ENCODE measurements at places on chromosomes 5 and 9.

- no peak for DNase-seq
Observed at GRCh38 chr5:104177651-104178050, 615.1 kb upstream of the NUDT12 start.

- DNase-seq = no peak
Observed at GRCh38 chr9:105661011-105661410, 1.2 kb upstream of the TAL2 start.

- no peak for DNase-seq
Observed at GRCh38 chr5:136484808-136485325, 119.5 kb upstream of the TRPC7 start.

- DNase-seq = peak; percentile 51
Observed at GRCh38 chr9:72443855-72444254, 77.6 kb upstream of the TMC1 start.

DNA sequence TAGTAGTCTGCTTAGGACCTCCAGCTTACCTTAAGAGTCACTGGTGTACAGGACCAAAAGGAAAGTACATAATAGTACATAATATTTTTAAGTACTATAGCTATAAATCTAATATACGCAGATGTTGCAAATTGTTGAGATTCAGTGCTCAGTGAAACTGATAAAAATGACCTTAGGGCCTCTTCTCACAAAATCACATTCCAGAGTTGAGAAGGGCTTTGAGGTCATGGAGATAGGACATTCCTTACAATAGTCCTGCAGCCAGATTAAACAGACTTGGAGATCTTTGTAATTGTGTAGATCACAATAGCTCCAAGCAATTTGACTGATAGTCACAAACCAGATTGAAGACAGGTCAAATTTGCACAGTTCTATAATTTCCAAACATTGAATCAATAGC is 37.7 kb upstream of the PCSK1 start:
- no peak for DNase-seq

DNA sequence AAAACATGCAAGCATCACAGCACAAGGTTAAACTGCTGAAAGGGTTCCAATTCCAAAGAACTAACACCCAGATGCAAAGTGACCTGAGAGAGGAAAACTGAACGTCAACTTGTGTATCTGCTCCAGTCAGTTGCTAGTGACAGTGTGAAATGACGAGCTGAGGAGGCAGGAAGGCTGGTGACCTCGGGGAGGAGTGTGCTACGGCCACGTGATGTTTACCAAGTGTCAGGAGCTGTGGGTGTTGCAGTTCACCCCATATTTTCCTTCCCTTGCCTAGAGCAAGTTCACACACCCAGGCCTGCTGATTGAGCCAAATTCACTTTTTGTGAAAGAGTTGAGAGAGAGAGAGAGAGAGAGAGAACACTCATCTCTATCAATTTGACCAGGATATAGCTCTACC is 231.6 kb upstream of the ANKH start:
- DNase-seq = no peak

DNA sequence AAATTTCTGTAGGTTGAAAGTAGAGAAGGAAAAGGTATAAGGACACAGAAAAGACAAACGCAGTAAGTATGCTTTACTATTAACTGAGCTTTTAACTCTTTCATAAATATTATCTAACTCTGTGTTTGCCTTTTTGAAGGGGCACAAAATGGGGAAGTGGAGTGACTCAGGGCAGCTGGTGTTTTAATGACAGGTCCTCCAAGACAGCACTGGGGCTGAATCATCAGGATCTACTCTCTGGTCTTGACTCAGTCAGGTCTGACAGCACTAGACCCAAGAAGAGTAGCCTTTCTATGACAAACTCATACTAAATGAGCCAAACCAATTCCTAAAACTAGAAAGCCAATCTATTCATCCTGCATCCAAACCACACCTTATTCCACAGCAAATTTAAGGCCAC is 102.2 kb downstream of the APTX start:
- no peak for DNase-seq

GRCh38 chr5:67644221-67644920 is 447.8 kb upstream of the CD180 start:
- no peak for DNase-seq

DNA sequence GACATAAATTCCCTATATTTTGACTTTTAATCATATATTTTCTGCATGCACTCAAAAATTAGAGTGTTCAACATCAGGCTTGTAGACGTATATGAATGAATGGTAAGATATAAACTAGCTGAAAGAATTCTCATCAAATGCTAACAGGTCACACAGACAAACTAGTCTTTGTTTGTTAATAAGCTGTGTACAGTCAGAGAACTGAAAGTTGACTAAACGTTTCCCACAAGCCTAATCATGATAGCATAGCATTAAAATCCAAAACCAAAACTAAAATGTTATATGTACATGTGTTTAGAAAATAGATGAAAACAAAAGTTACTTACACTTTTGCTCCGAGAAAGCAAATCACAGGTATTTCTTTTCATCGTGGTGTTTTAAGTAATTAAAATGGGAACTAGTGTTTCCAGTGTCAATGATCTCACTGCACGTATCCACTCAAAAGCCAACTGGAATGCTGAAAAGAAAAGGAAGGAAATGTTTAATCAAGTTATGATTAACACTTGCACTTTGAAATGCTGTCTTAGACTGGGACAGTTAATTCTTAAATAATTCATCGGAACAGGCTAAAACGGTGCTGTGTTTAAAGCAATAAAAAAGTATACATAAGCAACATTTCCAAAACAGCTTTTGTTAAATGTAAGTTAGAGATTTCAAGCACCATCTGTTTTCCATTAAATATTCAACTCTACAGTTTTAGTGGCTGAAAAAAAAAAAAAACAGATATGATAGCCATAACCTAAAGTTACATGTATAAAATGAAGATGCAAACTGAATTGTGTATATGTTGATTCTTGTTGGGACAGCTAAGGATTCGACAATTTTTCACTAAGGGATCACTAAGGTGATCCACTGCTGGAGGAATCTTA is 291.9 kb upstream of the PDE4D start:
- no peak for DNase-seq

DNA sequence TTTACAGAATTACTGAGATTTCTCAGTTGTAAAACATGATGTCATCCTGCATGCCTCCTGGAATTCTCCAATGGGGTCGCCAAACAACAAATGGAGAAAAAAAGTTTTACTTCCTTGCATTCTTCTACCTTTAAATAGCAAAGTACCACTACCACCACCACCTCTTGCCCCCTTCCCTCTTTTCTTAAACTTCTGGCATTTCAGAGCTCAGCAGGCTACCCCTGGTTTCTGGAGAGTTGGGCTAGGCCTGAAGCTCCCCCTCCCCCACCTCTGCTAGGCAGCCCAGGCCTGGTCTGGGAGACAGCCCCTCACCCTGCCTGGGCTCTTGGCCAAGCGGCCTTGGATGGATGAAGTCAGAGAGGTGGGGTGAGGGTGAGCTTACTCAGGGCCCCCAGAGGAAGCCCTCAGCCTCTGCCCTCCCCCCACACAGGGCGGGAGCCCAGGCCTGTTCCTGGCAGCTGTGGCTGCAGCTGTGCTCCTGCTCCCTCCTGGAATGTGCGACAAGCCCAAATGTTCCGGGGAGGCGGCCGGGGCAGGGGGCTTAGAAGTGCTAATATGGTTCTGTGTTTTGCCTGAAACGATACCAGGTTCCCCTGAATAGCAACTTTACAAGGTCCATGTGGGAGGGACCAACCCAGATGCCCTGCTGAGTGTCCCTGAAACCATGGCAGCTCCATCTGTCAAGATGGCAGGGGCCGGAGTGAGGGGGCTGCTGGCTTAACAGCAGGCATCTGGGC is 6.0 kb upstream of the CCIN start:
- DNase-seq = no peak

DNA sequence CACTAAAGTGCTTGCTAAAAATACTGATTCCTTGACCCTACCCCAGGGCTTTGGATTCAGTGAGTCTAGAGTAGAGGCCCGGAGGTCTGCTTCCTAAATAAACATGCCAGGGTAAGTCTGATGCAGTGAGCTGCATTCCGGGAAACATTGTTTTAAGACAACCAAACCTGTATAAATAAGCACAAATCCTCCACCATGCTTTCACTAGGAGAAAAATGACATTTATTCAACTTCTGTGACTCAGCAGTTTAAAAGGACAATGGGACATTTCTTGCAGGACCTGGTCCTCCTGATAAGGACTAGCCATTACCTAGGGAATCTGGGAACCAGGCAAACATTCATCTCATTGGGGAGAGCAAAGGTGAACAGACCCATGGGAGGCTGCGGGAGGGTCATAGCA is 335.3 kb downstream of the MLLT3 start:
- no peak for DNase-seq

GRCh38 chr5:137446615-137447014 is 52.5 kb downstream of the SPOCK1 start:
- no peak for DNase-seq

- DNase-seq = peak; percentile 15
Observed at GRCh38 chr5:62578540-62578939, at the start of gene LRRC70. TSS of gene LRRC70 (plus strand) at chr5:62578819. CDS start at chr5:62579439, 620 bp downstream.

GRCh38 chr9:74007833-74008232 is 489.3 kb upstream of the RORB start:
- DNase-seq = no peak

All from GM19239 (cell line).